Activated CD8-positive, alpha-beta memory T cell treated with anti-CD3 and anti-CD28 coated beads, Interleukin-2, amount 10 ng/mL, durations not matched to agents 7 days and 5 days (primary cell): ENCODE measurements at places on chromosomes 5 and 9.

- DNase-seq: no peak
Measured at GRCh38 chr9:122261469-122261881, 3.2 kb downstream of the RBM18 start.

DNA sequence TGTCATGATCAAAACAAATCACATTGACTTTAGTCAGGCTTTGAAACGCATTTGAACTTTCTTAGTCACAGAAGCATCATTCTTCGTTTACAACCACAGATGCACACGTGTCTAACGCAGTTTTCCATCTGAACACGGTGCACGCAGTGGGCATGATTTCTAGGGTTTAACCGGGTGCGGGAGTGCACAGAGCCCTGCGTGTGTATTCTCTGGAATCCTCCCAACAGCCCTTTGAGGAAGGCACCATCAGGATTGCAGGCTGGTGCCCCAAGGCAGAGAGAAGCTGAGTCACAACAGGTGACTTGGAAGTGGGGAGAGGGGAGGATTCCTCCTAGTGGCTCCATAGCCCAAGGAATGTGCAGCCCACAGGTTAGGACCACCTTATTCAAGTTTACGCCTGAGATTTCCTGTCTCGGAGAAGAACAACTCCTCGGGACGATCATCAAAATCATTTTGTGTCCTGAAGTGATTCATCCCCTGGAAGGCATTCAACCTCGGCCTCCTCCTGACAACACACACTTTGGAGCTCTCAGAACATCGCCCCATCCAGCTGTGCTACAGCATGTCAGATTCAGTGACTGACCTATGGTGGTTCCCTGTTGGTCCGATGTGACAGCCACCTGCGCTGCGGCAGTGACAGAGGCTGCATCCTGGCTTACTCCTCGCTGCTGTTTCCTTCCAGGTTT is 13.1 kb downstream of the ROPN1L start:
- DNase-seq: no peak

DNA sequence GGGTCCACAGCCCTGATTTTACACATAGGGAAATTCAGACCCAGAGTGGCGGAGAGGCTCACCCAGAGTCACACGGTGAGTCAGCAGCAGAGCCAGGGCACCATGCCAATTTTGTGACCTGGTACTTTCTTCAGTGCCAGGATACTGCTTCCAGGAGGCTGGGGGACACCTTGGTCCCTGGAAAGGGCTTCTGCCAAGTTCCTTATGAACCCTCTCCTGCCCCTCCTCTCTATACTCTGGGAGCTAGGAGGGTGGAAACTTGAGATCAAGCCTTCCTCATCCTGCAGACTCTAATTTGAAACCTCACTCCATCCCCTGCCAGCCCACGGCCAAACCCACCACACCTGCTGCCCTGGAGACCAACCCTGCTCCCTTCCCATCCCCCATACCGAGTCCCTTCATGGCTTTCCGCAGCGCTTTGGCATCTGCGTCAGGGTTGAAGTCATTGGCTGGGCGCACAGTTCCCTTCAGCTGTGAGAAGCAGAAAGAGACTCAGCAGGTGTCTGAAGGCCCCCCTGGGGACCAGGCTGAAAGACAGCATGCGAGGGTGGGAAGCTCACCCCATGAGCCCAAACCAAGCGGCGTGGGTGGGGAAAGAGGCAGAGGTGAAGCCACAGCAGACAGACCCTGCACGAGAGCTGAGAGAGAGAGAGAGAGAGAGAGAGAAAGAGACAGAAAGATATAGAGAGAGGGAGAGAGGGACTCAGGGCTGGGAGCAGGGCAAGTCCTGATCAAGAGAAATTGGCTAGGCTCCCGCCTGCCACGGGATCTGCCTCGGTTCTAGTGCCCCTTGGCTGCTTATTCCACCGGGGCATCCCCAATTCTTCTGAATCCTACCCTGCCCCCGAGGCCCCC is 33.5 kb downstream of the ANXA6 start:
- no peak for DNase-seq

DNA sequence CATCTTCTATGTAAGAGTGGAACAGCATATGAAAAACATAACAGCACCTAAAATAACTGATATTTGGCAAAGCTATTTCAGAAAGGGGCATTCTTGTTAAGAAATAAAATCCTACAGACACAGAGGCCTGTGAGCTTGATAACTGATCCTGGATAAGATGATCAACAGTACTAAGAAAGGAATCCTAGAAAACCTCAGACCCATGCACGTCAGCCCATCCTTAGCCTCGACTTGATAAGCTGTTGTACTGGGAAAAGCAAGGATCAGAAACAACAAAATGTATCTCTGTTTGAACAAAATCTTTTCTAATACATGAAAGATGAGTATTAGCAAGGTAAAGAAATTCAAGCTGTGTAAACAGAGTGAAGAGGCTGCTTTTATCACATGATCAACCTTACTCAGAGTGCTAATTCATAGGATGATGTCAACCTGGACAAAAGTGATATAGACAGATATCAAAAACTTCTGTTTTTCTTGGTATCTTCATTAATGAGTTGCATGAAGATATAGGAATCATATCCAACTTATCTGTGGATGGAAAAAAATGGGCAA is 15.2 kb downstream of the LIFR start:
- DNase-seq: no peak

DNA sequence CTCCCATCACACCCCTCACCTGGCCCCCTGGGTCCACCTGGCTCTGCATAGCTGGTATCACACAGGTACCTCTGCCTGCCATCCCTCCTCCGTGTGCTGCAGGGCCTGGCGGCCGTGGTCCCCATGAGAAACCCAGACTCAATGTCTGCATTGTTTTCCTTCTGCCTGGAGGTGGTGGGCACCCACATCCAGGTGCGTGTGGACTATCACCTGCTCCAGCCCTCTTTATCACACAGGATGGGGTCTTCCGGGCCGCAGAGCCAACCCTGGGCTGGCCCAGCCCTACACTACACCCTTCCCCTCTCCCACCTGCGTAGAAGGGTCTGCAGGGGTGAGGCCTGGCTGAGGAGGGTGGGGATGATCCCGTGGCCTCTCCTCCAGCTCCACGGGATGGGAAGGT is 7.0 kb upstream of the FUT7 start:
- no peak for DNase-seq

- DNase-seq: no peak
Measured at GRCh38 chr5:84281383-84281782, 103.3 kb downstream of the EDIL3 start.

DNA sequence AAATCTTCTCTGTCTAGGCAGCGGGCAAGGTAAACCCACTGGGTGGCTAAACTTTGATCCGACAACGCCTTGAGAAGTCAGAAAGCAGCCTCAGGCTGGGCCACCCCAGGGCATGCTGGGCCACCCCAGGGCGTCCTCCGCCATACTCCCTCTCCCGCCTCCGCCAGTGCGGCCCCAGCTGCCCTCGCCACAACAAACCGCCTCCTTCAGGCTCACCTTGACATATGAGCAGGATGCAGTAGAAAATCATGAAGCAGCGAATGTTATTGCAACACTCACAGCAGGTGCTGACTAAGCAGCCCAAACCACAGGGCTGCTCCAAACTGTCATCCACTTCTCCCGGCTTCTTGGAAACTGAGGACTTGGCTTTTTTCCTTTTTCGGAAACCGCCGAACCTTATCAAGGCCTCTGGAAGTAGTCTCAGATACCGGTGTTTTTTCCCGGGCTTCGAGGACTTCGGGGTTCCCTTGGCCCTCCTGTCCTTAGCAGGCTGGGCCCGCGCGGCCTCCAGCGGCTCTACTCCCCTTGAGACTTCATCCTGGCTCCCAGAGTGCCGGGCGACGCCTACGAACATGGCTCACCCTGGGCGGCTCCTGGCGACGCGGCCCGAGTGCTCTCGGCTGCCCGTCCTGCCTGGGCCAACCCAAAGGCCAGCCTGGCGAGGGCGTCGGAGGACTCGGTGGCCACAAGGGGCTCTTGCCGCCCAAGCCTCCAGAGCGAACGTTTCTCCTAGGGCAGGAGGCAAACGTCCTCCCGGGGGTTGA is at the start of gene SLCO6A1:
SLCO6A1 (minus strand) TSS at position 731 of the 764 bp plus-strand sequence; CDS start at position 574, 157 bp downstream.
- DNase-seq: no peak

DNA sequence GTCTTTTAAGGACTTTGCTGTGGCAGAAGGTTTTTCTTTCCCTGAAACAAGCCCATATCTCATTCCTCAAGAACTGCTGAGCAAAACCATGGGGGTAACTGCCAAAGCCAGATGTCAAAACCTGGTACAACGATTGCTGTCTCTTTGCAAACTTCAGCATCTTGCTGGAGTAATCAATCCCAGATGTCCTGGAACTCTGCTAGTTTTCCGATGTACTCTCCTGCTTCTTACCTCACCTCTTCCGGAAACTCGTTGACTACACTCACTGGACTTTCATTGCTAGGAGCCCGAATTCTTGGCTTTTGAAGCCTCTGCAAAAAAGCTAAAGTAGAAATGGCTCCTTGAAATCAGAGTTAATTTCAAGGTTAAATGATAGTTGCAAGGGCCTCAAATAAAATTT is 23.3 kb downstream of the RAD1 start:
- DNase-seq: no peak

- DNase-seq: no peak
Measured at GRCh38 chr9:32550150-32550561, 2.0 kb upstream of the SMIM27 start.

DNA sequence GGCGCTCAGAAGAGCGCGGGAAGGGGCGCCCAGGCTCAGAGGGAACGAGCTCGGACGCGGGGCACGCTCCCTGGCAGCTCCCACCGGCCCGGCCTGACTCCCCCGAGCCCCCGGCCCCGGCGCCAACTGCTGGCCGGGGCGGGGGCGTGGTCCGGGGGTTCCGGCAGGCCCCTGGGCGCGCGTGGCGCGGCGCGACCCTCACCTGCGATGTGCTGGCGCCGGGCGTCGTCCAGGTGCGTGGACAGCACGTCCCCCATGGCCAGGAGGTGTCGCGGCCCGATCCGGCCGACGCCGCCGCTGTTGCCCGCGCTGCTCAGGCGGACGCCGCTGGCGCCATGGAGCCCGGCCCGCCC is 43.5 kb upstream of the STXBP1 start:
- no peak for DNase-seq

DNA sequence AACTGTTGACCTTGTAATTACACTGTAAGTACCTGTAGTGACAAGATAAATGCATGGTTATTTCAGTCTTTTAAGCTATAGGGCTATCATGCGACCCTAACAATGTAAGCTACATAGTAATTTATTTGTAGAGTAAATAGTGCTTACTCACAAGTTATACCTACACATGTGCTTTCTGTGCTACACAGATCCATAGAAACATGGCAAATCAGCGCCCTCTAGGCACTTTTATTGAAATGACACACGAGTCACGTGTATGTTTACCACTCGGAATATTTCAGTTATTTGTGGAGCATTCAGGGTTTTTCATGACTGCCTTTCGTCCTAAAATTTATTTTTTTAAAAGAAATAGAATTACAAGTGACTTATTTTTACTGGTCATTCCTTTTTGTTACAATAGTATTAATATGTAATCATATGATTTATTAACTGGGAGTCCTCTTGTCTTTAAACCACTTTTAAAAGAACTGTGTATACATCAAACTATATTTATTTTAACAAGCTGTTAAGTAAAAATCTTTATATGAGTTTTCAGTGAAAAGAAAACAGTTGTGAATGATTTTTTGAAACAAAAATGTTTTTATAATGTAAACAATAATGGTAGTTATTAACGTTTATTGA is 1242.3 kb upstream of the WWC1 start:
- no peak for DNase-seq

DNA sequence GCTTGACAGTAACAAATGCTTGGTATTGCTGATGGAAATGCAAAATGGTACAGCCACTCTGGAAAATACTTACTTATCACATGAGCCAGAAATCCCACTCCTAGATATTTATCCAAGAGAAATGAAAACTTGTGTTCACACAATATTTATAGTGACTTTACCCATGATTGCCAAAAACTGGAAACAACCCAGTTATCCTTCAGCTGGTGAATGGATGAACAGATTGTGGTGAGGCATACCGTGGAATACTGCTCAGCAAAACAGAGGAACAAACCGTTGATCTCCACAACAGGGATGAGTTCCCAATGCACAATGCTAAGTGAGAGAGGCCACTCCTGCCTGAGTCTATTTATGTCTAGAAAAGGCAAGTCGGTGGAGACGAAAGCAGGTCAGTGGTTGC is 40.5 kb upstream of the LRRC14B start:
- DNase-seq: no peak

DNA sequence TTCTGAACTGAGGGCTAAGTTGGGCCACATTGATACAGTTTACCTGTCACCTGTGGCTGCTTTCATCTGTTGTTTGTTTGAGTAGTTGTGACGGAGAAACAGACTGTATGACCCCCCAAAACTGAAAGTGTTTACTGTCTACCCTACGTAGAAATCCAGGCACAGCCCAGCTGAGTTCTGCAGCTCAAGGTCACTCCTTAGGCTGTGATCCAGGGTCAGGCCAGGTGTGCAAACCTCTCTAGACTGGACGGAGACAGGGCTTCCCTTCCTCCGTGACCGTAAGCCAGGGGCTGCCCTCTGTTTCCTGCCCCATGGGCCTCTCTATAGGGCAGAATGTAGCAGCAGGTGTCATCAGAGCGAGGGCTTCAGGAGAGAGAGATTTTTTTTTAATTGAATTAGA is 207.9 kb upstream of the OTULINL start:
- no peak for DNase-seq
